ENCODE measurements at places on chromosomes 1 and 21.

DNA sequence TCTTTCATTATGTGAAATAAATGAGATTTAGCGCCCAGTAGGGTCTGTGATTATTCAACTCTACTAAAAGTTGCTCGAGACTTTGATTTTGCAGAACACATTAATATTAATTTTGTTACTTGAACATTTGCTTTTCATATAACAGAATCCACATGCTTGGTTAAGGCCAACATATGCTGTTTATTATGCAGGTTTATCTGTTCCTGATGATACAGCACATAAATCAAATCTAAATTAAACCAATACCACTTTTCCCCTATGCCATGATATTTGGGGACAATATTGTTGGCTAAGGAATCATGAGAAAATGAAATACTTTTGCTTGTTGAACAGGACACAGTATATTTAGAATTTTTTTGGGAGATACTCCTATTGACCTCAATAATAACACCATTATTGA lies 291.1 kb downstream of the USP25 start:
- no peak for DNase-seq

DNA sequence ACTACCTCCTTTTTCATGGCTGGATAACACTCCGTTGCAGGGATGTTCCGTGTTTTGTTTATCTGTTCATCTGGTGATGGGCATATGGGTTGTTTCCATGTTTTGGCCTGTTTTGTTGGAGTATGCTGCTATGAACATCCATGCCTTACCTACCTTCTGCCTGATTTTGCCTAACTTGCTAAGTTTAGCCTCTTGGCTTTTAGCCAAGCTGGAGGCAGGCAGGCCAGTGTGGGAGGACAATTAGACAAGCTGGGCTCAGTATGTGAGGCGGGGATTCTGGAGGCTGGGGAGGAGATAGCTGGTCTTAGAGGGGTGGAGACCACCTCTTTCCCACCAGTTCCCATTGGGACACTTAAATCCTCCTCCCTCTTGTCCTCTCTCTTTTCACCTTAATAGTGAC lies 98.4 kb upstream of the WNT4 start:
- DNase-seq = no peak

DNA sequence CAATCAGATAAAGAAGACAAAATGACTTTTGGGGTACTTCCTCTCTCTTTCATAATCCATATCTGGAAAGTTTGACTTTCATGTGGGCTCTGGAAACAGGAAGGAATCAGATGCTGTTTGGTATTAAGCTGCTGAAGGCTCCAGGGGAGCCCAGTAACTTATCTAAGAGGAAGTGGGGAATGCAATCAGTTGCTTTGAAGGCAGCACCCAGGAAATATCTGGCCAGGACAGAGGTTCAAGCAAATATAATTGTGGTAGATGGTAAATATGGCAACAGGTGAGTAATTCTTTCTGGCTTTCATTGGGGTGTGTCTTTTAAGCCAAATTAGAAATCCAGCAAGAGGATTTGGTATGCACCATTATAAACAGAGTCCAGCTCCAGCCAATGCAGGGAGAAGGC lies 44.4 kb downstream of the COLGALT2 start:
- DNase-seq = no peak

GRCh38 chr1:51324251-51325010 lies 5.9 kb downstream of the TTC39A start:
- DNase-seq = no peak

Data from cardiac fibroblast (primary cell).